Kidney (tissue), 22 donors: ENCODE measurements at places on chromosomes 11 and 22. TPM values are rescaled to one million over a fixed set of nuclear protein-coding genes. Genes with fewer than 3 reads are reported as not detected.

PIWIL4 gene
- total RNA-seq, result 6.0 TPM

FOLR1 gene
- total RNA-seq, result 41.2 TPM

DNA sequence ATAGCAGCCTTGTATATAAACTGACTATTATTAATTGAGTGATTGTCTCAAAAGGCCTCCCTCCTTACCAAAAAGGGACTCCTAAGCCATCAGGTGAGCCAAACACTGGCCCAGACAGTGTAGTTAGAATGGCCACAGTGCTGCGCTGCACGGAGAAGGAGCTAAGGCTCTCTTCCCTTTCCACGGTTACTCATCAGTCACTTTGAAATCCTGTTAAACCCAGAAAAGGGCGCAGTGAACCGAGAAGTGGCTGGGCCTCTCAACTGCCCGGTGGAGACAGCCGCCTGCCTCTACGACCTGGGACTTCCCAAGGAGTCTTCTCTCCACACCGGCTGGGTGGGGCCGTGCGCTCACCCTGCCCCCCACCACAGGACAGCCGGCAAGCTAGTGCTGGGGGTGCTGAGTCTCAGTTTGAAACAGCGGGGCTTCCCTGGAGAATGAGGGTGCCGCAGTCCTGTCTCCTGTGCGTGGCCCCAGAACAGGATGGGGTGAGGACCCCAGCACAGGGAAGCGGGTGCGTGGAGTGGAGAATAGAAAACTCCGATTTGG, 1.3 kb downstream of the MYH9 start:
- peak; percentile 92 for DNase-seq
- H3K4me3 ChIP-seq, result peak overlapping the region; percentile 96
- peaks cover 3% of the 10 kb centered on the region for H3K36me3 ChIP-seq
- no peaks in the 10 kb centered on the region for H3K27me3 ChIP-seq
- peak overlapping the region; percentile 98 for H3K27ac ChIP-seq
- peaks cover 20% of the 10 kb centered on the region for H3K4me1 ChIP-seq

GRCh38 chr11:104609311-104610085, 288.8 kb downstream of the CASP12 start:
- H3K27ac ChIP-seq, result no peak overlapping the region
- no peaks in the 10 kb centered on the region for H3K27me3 ChIP-seq
- peak; percentile 59 for DNase-seq
- H3K4me1 ChIP-seq, result no peaks in the 10 kb centered on the region

DNA sequence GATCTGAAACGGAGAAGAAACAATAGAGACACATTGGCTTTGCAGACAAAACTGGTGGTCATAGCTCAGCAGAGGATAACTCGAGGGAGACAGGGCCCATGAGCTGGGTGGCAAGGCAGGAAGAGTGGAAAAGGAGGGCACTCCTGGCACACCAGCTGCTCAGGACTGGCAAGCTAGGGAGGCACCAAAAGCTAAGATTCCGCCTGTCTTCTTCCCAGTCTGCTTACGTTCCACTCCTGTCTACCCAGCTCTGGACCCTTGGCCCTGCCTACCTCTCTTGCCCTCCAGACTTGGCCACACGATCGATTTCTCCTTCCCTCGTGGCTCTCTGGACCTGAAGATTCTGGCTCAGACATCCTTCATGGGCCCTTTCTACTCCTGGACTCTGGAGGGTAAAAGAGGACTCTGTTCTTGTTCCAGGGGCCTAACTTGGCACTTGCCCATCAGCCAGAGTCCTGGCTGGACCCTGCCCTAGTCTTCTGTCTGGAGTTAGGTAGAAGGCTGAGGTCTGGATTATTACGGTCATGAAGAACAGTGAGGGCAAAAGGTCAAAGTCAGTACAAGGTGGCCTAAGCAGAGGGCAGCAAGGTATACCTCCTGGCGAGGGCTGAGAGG, 115.2 kb upstream of the PITPNB start:
- no peak overlapping the region for H3K4me3 ChIP-seq
- peak overlapping the region; percentile 76 for H3K27ac ChIP-seq
- H3K4me1 ChIP-seq, result peaks cover 35% of the 10 kb centered on the region

- no peaks in the 10 kb centered on the region for H3K4me1 ChIP-seq
- no peaks in the 10 kb centered on the region for H3K27me3 ChIP-seq
- no peaks in the 10 kb centered on the region for H3K36me3 ChIP-seq
- no peak for DNase-seq
- no peak overlapping the region for H3K27ac ChIP-seq
Measured at GRCh38 chr11:15730995-15731385, 616.3 kb downstream of the INSC start.

DNA sequence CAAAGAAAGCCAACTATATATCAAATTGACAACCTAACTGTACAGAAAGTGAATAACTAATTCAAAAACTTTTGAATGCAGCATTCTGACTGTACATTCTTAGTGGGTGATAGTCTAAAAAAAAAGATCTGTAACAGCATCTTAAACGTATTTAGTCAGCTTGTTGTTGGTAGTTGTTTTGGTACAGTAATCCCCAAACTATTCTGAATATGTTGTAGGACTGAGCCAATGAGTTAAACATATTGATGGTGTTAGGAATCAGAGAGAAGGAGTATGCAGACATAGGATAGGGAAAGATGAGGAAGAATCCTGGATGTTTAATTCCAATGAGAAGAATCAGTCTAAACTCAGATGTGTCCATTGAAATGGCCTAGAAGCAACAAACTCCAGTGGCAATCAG, 41.9 kb upstream of the KIRREL3 start:
- no peaks in the 10 kb centered on the region for H3K4me1 ChIP-seq
- H3K36me3 ChIP-seq, result no peaks in the 10 kb centered on the region
- no peak overlapping the region for H3K27ac ChIP-seq
- no peak for DNase-seq
- no peaks in the 10 kb centered on the region for H3K27me3 ChIP-seq
- no peak overlapping the region for H3K4me3 ChIP-seq

GRCh38 chr22:50269573-50269969, 609 bp downstream of the MAPK11 start:
- peaks cover 25% of the 10 kb centered on the region for H3K4me1 ChIP-seq

DNA sequence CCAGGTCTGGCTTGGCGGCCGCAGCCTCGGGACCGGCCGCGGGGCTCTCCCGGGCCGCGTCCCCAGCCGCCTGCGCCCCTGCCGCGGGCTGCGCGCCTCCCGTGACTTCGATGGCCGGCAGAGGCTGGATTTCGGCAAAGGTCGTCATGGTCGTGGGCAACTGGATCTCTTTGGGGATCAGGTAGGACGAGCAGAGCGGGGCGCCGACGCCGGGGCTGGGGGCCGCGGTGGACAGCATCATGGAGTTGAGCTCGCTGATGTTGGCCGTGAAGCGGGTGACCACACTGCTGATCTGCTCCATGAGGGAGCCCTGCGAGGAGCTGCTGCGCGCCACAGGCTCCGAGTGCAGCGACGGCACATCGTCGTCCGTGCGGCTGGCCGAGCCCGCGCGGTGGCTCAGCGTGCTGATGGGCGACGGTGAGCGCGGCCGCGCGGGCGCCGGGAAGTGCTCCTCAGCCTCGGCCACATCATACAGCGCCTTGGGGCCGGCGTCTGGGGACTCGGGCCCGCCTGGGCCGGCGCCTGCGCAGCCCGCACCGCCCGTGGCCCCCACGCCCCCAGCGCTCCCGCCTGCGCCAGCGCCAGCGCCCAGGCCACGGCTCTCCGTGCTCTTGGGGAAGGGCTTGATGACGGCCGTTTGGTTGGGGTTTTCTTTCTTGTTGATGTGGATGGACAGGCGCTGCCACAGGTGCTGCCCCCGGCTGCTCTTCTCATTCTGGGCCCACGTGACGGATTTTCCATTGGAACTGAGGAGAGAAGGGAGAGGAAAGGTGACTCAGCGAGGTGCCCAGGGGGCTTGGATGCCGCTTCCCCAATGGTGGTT, 171.4 kb upstream of the CTSC start:
- H3K4me1 ChIP-seq, result no peaks in the 10 kb centered on the region
- peak overlapping the region; percentile 40 for H3K4me3 ChIP-seq
- H3K27me3 ChIP-seq, result no peaks in the 10 kb centered on the region
- no peaks in the 10 kb centered on the region for H3K36me3 ChIP-seq

CTTN gene
- 316 TPM for total RNA-seq

GRCh38 chr22:29757096-29757495, 9.7 kb downstream of the ZMAT5 start:
- H3K4me1 ChIP-seq, result no peaks in the 10 kb centered on the region
- no peak overlapping the region for H3K27ac ChIP-seq
- no peaks in the 10 kb centered on the region for H3K36me3 ChIP-seq

- H3K27me3 ChIP-seq, result no peaks in the 10 kb centered on the region
- H3K36me3 ChIP-seq, result no peaks in the 10 kb centered on the region
Measured at GRCh38 chr11:27619039-27619574, 81.1 kb downstream of the BDNF start.

DNA sequence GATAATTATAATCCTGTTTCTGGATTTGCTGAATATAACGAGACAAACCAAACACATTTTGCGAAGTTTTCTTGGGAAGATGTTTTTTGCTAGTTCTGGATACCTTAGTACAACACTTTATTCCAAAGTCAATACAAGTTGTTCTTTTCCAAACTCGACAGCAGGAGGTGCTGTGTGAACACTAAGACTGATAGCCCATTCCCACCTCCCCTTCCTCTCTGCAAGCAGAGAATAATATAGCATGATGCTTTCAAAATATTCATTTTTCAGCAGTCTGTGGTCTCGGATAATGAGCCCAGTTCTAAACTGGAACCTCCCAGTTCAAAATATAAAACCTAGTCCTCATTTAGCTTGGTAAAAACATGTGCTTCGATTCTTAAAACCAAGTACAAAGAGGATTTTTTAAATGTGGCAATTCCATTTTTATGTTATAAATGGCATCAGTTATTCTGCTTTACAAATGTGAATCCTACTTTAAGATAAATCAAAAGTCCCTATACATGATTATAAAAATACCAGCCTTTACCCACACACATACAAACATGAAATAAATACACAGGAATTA, 129.1 kb downstream of the DCDC1 start:
- no peak overlapping the region for H3K27ac ChIP-seq
- H3K4me1 ChIP-seq, result no peaks in the 10 kb centered on the region
- peak; percentile 72 for DNase-seq

GRCh38 chr11:119320240-119320775, 3.4 kb upstream of the MCAM start:
- H3K36me3 ChIP-seq, result no peaks in the 10 kb centered on the region
- H3K4me3 ChIP-seq, result peak overlapping the region; percentile 60
- DNase-seq, result peak; percentile 81
- no peaks in the 10 kb centered on the region for H3K4me1 ChIP-seq
- H3K27ac ChIP-seq, result peak overlapping the region; percentile 63

- H3K4me3 ChIP-seq, result no peak overlapping the region
- H3K27ac ChIP-seq, result no peak overlapping the region
- no peaks in the 10 kb centered on the region for H3K4me1 ChIP-seq
- no peak for DNase-seq
Measured at GRCh38 chr22:36166518-36167220, 6.1 kb upstream of the APOL3 start.

DNA sequence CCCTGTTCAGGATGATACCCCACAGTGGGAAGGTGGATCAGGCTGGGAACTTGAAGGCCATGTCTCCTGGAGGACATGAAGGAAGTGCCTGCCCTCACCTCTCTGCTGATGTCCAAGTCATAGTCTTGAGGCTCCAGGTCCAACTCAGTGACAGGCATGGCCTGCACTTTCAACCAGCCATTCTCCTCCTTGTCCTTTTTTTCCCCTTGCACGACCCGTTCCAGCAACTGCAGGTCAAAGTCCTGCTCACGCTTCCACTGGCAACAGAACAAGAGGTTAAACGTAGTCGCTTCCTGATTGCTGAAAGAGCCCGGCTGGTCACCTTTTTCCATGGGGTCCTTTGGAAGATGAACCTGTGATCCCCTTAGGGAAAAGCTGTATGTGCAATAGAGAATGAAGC, 47.7 kb downstream of the C11orf58 start:
- no peak overlapping the region for H3K27ac ChIP-seq
- peaks cover 17% of the 10 kb centered on the region for H3K4me1 ChIP-seq
- H3K4me3 ChIP-seq, result no peak overlapping the region
- peaks cover 2% of the 10 kb centered on the region for H3K36me3 ChIP-seq
- H3K27me3 ChIP-seq, result no peaks in the 10 kb centered on the region
- no peak for DNase-seq

- H3K36me3 ChIP-seq, result no peaks in the 10 kb centered on the region
- no peak overlapping the region for H3K27ac ChIP-seq
- H3K4me3 ChIP-seq, result no peak overlapping the region
- no peaks in the 10 kb centered on the region for H3K27me3 ChIP-seq
- no peaks in the 10 kb centered on the region for H3K4me1 ChIP-seq
Measured at GRCh38 chr11:1109918-1110705, 35.4 kb downstream of the MUC2 start.

ANO5 gene
- 4.2 TPM for total RNA-seq

DNA sequence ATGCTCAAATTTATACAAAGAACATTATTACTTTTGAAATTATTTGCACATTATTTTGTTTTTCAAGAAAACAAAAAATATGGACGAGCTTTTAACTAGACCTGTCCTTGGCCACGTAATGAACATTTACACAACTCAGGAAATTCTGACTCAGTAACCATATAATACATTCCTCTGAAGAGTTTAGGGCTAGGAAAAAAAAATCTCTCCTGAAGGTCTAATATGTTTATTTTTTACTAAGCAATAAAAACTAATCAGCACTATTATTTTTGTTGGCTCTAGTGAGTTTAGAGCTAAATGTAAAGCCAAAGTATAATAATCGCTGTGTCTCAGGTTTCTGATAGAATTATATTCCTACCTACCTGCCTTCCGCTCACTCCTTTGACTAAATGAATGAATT, 187.5 kb downstream of the SWAP70 start:
- no peak for DNase-seq
- H3K36me3 ChIP-seq, result peaks cover 14% of the 10 kb centered on the region

ADM2 gene
- total RNA-seq, result 8.0 TPM

NLRP14 gene
- 0.47 TPM for total RNA-seq

GRCh38 chr11:16759857-16760508, 21.5 kb downstream of the C11orf58 start:
- no peaks in the 10 kb centered on the region for H3K4me1 ChIP-seq
- no peak for DNase-seq
- no peaks in the 10 kb centered on the region for H3K27me3 ChIP-seq
- H3K36me3 ChIP-seq, result peaks cover 9% of the 10 kb centered on the region
- H3K27ac ChIP-seq, result no peak overlapping the region

HBG1 gene
- not detected for total RNA-seq

APLP2 gene
- total RNA-seq, result 502 TPM

APOA5 gene
- not detected for total RNA-seq

DNA sequence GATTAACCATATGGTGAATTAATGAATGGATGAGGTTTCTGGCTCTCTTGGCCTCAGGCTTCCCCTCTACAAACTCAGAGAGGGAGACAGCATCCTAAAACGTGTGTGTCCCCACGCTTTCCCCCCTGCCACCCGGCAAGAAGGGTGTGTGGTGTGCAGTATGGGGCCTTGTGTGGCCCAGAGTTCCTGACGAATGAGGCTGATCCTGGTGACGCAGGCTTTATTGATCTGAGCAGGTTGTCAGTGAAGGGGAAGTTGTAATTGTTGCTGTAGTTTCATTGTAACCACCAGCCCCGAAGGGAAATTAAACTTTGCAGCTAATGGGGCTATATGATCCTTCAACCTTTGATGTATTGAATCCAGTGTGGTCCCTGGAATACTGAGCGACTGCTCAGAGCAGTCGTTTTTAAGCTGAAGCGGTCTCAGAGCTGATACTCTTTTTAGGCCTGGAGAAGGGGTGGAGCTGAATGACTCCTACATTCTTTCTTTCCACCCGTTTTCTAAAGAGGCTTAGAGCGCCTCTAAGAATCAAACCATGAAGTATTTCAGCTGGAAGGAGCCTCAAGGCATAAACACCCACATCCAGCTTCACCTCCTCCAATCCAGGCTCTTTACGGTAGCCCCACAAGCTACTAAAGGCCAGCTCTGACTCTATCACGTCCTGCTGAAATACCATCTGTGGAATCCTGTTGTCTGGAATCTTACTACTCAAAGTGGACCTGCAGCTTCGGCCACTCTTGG, 284.7 kb downstream of the MIAT start:
- H3K36me3 ChIP-seq, result no peaks in the 10 kb centered on the region
- no peak for DNase-seq

- no peak overlapping the region for H3K27ac ChIP-seq
- no peaks in the 10 kb centered on the region for H3K4me1 ChIP-seq
- no peak overlapping the region for H3K4me3 ChIP-seq
- H3K27me3 ChIP-seq, result no peaks in the 10 kb centered on the region
- no peaks in the 10 kb centered on the region for H3K36me3 ChIP-seq
- no peak for DNase-seq
Measured at GRCh38 chr11:63445720-63446119, 45.2 kb downstream of the PLAAT5 start.
